ENCODE measurements at places on chromosomes 11 and 22.

DNA sequence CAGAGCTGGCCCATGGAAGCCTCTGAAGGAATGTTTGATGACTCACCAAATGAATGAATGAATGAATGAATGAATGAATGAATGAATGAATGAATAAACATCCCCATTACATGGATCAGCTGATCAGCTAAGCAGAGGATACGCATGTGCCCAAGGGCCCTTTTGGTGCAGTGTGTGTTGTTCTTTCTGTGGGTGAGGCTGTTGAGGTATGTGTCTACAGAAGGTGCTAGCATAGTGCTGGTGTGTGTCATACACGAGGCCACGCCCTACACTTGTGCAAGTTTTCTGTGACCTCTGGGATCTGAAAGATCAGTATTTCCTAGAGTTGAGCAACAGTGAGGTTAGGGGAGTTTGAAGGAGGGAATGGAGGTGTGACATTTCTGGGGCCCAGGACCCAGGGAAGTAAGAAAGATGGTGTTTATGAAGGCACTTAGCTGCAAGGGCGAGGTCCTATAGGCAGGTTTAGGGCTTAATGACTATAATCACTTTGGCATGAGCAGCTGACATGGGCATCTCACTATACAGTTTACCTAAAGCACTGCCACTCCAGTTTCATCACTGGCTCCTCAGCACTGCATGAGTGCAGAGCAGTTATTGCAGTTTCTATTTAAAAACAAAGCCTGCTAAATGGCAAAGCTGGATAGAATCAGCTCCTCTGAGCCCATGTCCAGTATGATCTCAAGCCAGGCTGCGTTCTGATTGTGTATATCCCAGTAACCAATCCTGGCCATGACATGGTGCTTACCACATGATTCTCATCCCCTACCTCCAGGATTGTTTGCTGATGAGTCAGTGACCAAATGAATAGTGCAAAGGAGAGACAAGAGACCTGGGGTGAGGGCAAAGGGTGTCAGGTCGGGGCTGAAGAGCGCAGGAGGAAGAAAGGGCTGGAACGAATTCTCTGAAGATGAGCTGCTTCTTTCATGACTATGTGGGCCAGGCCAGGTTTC, 36.4 kb upstream of the E2F8 start:
- DNase-seq = peak; percentile 70

- DNase-seq = no peak
Measured at GRCh38 chr11:47987310-47987709, 7.0 kb downstream of the PTPRJ start.

DNA sequence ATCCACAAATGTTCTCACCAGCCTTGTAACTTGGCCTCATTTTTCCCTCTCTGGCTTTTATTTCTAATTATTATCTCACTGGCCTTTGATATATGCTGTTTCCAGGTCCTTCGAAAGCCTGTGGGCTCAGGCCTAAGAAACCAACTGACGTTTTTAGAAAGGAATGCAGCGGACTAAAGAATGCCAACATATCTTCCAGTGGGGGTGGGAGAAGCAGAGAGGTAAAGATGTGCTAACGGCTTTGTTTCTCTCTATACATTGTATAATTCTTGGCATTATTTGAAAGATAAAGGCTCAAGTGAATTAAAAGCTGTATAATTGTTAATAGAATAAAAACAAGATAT, 28.2 kb downstream of the OR6Q1 start:
- peak; percentile 90 for DNase-seq

- DNase-seq = no peak
Measured at GRCh38 chr22:29208879-29209623, 3.4 kb downstream of the EMID1 start.

DNA sequence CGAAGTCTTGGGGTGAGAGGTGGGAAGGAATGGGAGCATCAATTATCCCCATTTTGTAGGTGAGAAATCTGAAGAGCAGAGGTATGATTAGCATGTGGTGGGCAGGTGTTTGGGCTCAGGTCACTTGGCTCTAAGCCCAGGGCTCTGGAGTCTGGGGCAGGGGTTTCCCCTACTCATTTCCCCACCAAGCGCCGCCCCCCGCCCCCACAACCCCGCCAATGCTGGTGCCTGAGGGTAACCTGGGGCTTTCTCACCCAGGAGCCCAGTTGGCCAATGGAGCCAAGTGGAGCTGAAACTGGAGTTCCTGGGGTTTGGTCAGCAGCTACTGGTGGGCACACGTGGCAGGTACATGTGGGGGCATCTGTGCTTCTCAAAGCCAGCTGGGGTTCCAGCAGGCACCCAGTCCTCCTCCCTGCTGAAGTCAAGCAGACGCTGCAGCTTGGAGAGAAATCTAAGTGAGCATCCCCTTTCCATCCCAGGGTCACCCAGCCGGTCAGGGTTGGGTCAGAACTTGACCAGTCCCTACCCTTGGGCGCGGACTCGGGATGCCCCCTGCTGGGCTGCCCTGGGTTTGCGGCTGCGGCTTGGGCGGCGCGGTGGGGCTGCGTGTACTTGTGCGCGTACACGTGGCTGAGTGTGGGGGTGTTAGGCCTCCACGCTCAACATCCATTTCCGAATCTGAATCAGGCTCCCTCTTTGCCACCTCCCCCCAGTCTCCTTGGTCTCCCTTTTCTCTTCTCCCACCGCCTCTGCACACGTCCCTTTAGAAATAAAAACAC, 1.7 kb upstream of the CHRM1 start:
- DNase-seq = no peak

- no peak for DNase-seq
Measured at GRCh38 chr11:71221201-71221600, 31.2 kb downstream of the SHANK2 start.

DNA sequence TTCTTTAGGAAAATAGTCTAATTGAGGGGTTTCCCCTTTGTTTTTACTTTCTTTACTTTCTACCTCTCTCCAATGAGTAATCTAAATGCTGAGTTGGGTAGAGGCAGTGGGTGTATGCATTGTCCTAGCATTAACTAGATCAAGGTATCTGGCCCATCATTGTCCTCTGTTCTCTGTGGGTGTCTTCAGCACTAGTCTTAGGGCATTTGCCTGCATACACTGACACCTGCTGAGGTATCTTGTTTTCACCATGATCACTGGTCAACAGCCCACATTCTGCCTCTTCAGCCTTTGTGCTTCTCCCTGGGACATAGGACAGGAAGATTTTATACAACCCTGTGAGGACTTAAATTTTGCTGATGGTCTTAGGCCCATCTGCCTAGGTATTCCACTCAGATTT, 371.1 kb downstream of the RAB38 start:
- no peak for DNase-seq

DNA sequence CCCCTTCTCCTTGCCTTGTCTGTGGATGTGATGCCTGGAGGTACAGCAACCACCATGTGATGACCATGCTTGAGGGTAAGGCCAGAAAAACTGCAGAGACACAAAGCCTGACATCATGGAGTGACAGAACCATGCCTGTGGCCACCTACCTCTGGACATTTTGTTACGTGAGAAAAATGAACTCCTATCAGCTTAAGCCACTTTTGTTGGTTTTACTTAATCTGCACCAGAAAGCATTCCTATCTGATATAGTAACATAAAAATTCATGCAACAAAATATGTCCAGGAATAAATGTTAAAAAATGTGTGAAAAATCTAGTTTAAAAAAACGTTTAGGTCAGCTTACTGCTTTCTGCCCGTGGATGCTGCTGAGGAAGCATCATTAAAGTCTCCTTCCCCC, 42.6 kb upstream of the P4HA3 start:
- no peak for DNase-seq

DNA sequence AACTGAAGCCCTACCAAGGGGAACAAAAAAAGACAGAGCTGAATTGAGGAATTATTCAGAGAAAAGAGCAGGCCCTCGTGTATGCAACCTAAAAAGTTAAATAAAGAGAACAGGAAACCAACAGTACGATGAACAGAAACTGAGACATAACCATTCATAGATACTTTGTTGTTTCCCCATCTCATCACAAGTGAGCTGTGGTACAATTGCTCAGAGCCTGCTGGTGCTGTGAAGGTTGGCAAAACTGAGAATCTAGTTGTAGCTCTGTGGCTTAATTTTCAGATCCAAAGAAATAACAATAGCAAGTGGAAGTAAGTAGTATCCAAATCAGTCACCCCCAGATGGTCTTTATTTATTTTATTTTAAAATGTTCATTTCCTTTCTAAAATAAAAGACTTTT, 37.7 kb upstream of the BLID start:
- DNase-seq = no peak

DNA sequence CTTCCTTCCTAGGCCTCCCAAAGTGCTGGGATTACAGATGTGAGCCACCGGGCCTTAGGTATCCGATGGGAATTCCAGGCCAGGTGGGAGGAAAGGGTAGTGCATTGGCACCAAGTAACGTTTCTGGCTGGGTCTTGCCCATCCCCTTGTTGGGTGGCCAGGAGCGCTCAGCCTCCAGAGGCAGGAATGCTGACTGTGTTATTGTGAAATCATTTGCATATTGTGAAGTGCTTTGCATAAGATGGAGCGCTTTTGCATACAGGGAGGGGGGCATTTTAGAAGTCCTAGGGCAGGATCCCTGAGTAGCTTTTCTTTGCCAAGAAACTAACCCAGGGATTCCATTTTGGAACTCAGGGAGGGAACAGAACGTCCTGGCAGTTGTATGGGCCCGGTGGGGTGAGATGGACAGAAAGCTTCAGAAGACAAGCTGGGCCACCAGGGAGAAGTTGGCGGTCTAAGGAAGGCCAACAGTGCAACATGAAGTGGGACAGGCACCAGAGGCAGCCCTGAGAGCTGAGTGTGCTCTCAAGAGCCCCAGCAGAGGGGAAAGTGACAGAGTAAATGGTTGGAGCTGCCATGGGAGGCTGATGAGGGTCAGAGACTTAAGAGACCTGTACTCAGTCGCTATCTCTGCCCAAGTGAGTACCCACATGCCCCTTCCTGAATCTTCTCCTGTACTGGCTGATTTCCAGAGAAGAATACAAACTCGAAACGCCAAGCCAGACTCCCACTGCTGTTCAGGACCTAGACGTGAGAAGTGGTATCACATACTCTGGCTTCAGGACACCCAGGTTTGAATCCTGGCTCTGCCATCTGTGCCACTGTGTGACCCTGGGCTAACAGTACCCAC, 1.3 kb upstream of the SLC39A13 start:
- no peak for DNase-seq

GRCh38 chr11:14125529-14125928, 163.0 kb downstream of the SPON1 start:
- DNase-seq = no peak

GRCh38 chr11:3177931-3178330, 12.8 kb upstream of the OSBPL5 start:
- no peak for DNase-seq

DNA sequence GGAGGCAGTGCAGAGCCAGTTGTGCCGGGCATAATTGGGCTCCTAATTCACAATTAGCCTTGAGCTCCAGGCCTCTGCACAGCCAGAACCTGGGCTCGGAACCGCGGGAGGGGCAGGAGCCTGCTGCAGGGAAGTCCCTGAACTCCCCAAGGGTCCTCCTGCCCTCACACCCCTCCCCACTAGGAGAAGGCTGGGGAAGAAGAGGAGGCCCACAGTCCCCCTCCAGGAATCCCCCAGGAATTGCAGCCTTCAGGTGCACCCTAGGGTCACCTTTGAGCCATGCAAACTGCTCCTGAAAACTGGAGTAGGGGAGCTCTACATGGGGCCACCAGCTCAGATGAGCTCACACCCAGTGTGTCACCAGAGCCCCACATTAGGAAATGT, 93.8 kb upstream of the LMO1 start:
- no peak for DNase-seq

DNA sequence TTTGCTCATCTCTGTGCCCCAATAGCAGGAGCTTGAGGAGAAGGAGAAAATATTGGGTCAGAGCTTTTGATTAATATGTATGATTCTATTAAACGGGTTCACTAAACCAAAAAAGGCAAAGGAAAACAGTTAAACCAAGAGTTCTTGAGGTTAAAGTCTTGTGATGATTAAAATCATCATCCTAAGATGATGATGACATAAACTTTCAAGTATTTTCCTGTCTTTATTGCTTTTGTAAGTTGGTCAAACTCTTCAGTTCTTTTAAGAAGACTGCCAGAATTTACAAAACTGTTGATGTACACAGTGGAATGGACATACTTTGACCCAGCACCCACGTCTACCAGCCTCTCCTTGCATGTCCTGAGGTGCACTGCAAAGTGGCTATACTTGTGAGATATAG, 41.0 kb downstream of the FDX1 start:
- no peak for DNase-seq

GRCh38 chr11:37282367-37282766, 684.3 kb upstream of the RAG2 start:
- no peak for DNase-seq

GRCh38 chr22:41501209-41501608, 32.3 kb downstream of the ACO2 start:
- DNase-seq = peak; percentile 32

GRCh38 chr22:25777870-25778269, 35.9 kb downstream of the MYO18B start:
- DNase-seq = peak; percentile 48

GRCh38 chr11:67656278-67656922, 5.9 kb upstream of the ACY3 start:
- DNase-seq = no peak

DNA sequence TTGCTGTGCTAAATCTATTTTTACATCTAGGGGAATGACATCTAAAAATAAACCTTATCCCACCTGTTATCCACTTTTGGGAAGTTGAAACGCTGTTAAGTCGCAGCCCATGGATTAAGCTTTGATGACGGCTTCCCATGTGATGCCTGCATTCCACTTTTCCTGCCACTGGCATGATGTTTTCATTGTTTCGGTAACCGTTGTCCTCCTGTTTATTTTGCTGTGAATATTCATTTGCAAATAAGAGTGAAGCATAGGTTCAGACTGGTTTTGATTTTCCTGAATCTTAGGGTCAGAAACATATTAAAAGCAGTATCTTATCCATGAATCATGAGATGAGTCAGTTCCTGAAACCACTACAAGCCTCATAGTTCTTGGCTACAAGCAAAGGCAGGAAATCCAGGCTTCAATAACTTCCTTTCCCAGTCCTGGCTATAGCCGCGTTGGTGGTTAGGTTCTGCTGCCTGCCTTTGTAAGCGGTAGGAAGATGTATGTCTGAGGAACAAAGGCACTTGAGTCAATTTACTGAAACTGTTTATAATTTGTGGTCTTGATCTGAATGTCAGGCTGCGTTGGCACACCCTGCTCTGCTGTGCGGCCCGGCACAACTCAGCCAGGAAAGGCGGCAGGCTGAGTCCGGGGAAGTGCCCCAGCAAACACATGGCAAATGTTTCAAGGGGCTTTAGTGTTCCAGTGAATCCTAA, 19.4 kb downstream of the TEAD1 start:
- DNase-seq = peak; percentile 89

DNA sequence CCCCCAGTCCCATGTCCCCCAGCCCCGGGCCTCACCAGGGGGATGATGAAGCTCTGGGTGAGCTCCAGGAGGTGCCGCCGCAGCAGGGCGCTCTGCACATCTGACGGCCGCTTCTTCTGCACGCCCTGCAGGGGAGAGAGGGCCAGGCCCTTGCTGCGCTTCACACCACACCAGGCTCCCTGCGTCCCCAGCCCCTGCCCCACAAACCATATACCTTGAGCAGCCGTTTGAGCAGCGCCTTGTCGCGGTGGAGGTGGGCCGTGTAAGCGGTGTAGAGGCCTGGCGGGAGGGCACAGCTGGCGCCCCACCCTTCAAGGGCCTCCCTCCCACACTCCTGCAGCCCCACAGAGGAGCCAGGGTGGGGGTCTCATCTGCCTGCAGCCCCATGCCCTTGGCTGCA, 6.2 kb upstream of the PLXNB2 start:
- no peak for DNase-seq

Measured in ACHN (cell line).